HTR-8/SVneo (cell line): ENCODE measurements at places on chromosomes 5 and 9.

GRCh38 chr9:122336189-122336588 is 34.6 kb upstream of the PTGS1 start:
- DNase-seq, result no peak

DNA sequence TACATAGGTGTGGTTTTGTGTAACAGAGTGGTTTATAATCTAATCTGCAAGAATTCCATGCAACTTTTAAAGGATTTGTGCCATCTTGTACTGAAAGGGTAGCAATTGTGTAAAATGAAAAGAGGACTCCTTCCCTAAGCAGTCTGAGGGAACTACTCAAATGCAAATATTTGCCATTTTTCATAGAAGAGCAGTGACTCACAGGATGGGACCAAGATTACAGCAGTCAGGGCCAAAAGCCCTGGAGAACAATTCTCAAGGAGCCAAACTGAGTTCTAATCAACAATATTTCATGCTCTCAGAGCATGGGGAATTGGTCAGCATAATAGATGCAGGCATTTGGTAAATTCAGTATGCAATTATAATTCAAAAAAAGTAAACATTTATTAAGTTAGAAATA is 495.8 kb downstream of the CHSY3 start:
- no peak for DNase-seq

GRCh38 chr5:16135003-16135402 is 44.6 kb downstream of the MARCHF11 start:
- no peak for DNase-seq

DNA sequence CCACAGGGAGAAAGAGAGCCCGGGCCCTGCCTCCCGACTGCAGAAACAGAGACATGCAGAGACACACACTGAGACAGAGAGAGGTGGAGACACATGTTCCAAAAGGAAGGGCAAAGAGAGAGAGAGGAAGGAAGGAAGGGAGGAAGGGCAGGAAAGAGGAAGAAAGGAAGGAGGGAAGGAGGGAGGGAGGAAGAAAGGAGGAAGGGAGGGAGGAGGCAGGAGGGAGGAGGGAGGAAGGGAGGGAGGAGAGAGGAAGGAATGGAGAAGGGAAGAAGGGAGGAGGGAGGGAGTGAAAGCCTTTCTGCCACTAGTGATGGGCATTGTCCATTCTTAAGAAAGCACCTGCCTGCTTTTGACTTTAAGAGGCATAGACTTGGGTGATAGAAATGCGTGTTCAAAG is 31.8 kb upstream of the FIBCD1 start:
- no peak for DNase-seq

DNA sequence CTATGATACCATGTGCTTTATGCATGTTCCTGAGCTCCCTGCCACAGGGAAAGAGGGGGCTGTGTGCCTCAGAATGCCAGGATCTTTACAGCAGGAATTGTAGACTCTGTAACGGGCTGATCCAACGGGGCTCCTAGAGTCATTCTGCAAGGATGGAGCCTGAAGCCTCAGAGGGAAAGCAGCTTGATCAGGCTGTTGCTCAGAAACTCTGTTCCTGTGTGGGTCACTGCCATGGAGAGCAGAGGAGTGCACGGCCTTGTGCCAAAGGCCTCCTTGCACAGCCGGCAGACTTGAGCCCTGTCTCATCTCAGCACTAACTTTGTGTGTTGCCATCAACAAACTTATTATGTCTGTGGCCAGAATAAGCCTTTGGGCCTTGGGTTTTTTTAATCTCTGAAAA is 51.8 kb downstream of the AMBP start:
- DNase-seq, result no peak

- no peak for DNase-seq
These were observed 244.4 kb downstream of the RFX3 start for GRCh38 chr9:3281399-3281798.

GRCh38 chr5:141914199-141914743 is 9.4 kb upstream of the DELE1 start:
- no peak for DNase-seq

DNA sequence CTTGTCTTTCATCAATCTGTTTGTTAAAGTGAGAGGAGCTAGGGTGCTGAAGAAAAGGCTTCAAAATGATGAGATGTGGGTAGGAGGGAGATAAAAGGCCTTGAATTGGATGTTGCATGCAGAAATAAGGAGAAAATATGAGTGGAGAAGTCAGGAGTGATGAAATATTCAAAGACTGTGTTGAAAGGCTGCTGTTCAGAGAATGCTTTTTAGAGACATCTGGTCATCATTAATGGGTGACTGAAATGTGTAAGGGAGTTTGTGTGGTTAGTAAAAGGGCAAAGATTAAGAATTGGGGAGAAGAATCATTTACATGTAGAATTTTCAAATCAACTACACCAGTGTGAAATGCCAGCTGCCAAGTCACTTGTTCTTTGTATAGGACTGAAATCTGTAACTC is 383.9 kb downstream of the MAT2B start:
- DNase-seq, result no peak

GRCh38 chr9:133467101-133467500 is 7.3 kb downstream of the CACFD1 start:
- no peak for DNase-seq

DNA sequence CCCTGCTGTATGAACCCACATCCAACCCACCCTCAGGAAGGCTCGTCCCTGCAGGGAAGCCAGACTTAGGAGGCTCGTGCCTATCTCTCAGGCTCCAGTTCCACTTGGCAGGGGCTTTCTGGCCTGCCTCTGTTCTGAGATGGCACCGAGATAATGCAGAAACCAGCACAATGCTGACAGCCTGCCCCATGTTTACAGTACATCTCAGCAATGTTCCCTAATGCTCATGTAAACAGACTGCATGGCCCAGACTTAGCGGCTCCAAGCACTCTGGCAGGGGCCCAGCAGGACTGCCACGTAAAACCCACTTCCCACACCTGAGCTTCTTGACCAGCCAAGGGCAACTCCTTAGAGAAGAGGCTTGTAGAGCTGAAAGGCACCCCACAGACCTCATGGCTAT is 499.5 kb upstream of the BRINP1 start:
- no peak for DNase-seq
